Ascending aorta (tissue), 2 donors: ENCODE measurements at places on chromosomes 1 and 21.

DNA sequence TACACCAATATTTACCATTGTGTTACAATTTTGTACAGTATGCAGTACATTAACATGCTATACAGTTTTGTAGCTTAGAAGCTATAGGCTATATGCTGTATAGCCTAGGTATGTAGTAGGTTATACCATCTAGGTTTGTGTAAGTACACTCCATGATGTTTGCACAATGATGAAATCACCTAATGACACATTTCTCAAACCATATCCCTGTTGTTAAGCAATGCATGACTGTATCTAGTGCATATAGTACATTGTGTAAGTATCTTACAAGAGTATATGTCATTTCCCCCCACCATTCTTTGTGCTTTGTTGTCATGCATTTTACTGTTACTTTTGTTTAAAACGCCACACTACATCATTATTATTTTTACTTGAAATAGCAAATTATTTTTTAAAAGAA lies 65.7 kb upstream of the RNF11 start:
- no peak for DNase-seq

GRCh38 chr1:192702212-192702902 lies 66.4 kb downstream of the RGS13 start:
- DNase-seq: no peak

- DNase-seq: no peak
Measured at GRCh38 chr1:159012495-159012894, 2.8 kb downstream of the IFI16 start.

GRCh38 chr1:4173731-4174130 lies 273.7 kb upstream of the C1orf174 start:
- no peak for DNase-seq

GRCh38 chr1:240044620-240045019 lies 47.1 kb upstream of the FMN2 start:
- no peak for DNase-seq
